ENCODE measurements at places on chromosomes 7 and 10. TPM values are rescaled to one million over a fixed set of nuclear protein-coding genes. Genes with fewer than 3 reads are reported as not detected.

ZNF680 gene
- total RNA-seq, result 28.2 TPM

WASL gene
- 32.5 TPM for total RNA-seq

RTKN2 gene
- 0.03 TPM for total RNA-seq

STARD3NL gene
- 26.4 TPM for total RNA-seq

STEAP2 gene
- 15.9 TPM for total RNA-seq

HOXA11 gene
- not detected for total RNA-seq

CLCN1 gene
- not detected for total RNA-seq

IFT22 gene
- total RNA-seq, result 24.7 TPM
